ENCODE measurements at places on chromosomes 1 and 21. TPM values are rescaled to one million over a fixed set of nuclear protein-coding genes. Genes with fewer than 3 reads are reported as not detected.

GRCh38 chr21:42171091-42172053 is 47.6 kb upstream of the ABCG1 start:
- no peaks in the 10 kb centered on the region for H3K36me3 ChIP-seq
- no peak for DNase-seq
- H3K27me3 ChIP-seq, result no peaks in the 10 kb centered on the region
- H3K4me1 ChIP-seq, result peaks cover 2% of the 10 kb centered on the region

- no peak for DNase-seq
- no peak within 1 kb of the TSS for H3K27ac ChIP-seq
- no peak within 1 kb of the TSS for H3K4me3 ChIP-seq
- peaks cover 10% of the 10 kb centered on the region for H3K4me1 ChIP-seq
Observed at GRCh38 chr1:38941527-38942019, at the start of gene RHBDL2. TSS of gene RHBDL2 (minus strand) at chr1:38941830. CDS start at chr1:38919212, 22,618 bp downstream.

- no peaks in the 10 kb centered on the region for H3K36me3 ChIP-seq
- no peak overlapping the region for H3K4me3 ChIP-seq
- H3K27ac ChIP-seq, result no peak overlapping the region
- peaks cover 26% of the 10 kb centered on the region for H3K27me3 ChIP-seq
Observed at GRCh38 chr1:201270616-201271390, 12.5 kb upstream of the PKP1 start.

CXADR gene
- 0.99 TPM for total RNA-seq

DNA sequence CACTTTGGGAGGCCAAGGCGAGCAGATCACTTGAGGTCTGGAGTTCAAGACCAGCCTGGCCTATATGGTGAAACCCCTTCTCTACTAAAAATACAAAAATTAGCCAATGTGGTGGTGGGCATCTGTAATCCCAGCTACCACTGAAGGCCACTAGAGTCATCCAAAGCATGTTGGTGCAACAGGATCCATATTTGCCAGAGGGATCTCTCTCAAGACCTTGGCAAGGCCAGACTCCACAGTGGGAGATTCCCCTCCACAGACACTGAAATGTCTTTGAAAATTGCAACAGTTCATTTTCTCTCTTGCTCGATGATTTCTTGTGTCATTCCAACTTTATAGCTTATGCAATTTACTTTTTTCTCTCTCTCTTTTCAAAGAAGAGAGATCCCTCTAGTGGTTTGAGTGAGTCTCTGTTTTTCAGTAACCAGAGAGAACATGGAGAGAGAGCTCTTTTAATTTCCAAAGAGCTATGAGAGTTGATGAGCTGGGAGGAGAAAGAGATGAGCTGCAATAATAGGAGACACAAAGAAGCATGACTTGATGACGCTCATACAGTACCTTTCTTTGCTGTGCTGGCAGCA is 176.8 kb upstream of the USP25 start:
- H3K4me1 ChIP-seq, result peaks cover 13% of the 10 kb centered on the region
- H3K27me3 ChIP-seq, result no peaks in the 10 kb centered on the region
- H3K27ac ChIP-seq, result no peak overlapping the region
- no peak overlapping the region for H3K4me3 ChIP-seq

GRCh38 chr1:78650114-78650660 is 556 bp downstream of the IFI44 start:
- H3K4me3 ChIP-seq, result peak overlapping the region; percentile 89
- peaks cover 6% of the 10 kb centered on the region for H3K36me3 ChIP-seq
- H3K27me3 ChIP-seq, result no peaks in the 10 kb centered on the region
- peak overlapping the region; percentile 96 for H3K27ac ChIP-seq
- peaks cover 73% of the 10 kb centered on the region for H3K4me1 ChIP-seq

DNA sequence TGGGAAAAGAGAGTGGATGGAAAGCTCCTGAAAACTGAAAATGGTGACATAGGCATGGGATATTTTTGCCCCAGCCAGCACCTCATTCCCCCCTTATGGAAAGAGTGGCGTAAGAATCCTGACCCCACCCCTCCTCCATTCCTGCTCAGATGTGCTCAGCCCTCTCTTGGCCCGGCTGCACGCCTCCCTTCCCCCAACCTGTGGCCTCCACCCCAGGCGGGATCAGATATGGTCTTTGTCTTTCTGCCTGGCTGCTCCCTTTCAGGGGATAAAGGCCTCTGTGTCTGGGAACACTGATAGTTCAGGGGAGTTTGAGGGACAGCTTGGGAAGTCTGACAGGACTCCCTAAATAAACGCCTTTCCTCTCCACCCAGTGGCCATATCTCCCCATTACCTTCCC is 49.8 kb downstream of the KIRREL1 start:
- peaks cover 15% of the 10 kb centered on the region for H3K27me3 ChIP-seq
- no peaks in the 10 kb centered on the region for H3K4me1 ChIP-seq
- H3K4me3 ChIP-seq, result no peak overlapping the region
- H3K27ac ChIP-seq, result no peak overlapping the region

LCE1D gene
- not detected for total RNA-seq

GRCh38 chr1:179143322-179143721 is 61.5 kb downstream of the TOR3A start:
- no peak overlapping the region for H3K4me3 ChIP-seq
- no peak for DNase-seq
- H3K27ac ChIP-seq, result no peak overlapping the region
- no peaks in the 10 kb centered on the region for H3K27me3 ChIP-seq
- peaks cover 4% of the 10 kb centered on the region for H3K36me3 ChIP-seq
